Lower lobe of right lung (tissue), 2 donors: ENCODE measurements at places on chromosomes 3 and 15. TPM values are rescaled to one million over a fixed set of nuclear protein-coding genes. Genes with fewer than 3 reads are reported as not detected.

DNA sequence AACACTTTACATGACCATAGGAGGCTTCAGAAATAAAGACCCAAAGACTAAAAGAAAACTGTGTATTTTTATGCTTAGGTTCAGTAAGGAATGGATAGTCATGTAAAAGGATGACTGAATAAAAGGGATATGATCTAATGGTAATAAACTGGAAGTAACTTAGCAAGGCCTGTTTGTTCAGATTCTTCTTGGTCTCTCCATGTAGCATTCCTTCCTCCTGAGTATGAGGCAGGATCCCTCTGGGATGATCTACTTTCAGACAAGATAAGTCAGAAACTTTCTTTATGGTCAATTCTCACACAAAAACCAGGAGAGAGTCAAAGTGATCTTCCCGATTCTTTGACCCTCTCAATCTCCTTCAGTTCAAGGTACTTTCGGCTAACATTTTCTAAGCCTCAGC, 340.8 kb upstream of the DCBLD2 start:
- DNase-seq = no peak

GRCh38 chr3:175070946-175071345, 211.8 kb downstream of the NAALADL2 start:
- DNase-seq = no peak

GRCh38 chr3:132661101-132661500, 972 bp downstream of the UBA5 start:
- DNase-seq = no peak

- no peak for DNase-seq
These were observed 552.9 kb upstream of the SUCLG2 start for GRCh38 chr3:68207327-68207726.

DNA sequence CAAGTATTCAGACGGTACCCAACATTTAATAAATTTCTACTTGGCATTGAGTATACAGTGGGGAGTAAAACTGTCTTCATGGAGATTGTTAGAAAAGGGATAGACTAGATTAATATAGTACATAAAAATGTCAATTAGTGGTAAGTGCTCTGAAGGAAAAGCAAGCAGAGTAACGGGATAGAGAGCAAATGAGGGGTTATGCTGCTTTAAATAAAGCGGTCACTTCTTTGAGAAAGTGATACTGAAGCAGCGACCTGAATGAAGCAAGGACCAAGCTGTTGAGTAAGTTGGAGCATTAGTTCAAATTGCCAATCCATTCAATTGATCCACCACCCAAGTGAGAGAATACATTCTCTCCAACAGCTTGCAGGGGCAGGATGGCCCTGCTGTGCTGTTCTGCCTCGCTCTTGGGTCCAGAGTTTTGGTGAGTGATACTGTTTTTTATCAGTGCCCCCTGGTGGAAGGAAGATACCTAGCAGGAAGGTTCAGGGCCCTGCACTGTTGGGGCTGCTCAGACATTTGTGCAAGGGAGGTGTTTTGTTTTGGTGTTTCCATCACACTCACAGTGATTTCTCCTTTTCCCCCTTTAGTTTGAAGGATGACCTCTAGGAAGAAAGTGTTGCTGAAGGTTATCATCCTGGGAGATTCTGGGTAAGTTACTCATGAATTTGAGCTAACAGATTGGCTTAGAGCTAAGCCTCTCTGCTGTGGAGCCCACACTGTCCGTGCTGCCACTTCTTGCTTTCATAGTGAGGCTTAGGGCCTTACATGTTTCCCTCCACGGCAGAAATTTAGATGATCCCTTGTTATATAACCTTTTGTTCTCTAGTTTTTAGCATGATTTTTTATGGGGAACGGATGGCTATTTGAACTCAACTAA, 69.0 kb downstream of the RAB7A start:
- no peak for DNase-seq

DNA sequence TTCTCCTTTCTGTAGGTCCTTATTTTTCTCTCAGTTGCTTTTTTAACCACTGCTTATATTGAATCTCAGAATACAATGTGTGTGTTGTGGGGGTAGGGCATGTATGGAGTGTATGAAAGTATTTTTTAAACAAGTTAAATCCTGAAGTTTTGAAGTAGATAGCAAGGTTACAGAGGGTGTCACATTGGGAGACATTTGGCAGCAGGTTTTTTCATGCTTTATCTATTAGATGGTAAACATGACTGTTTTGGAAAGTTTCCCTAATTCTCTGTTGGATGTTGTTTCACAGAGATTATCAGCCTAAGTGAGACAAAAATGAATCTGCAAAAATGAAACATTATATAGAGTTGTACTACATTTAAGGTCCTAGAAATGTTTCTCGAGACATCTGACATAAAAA, 190.6 kb upstream of the ARPP21 start:
- no peak for DNase-seq

DNA sequence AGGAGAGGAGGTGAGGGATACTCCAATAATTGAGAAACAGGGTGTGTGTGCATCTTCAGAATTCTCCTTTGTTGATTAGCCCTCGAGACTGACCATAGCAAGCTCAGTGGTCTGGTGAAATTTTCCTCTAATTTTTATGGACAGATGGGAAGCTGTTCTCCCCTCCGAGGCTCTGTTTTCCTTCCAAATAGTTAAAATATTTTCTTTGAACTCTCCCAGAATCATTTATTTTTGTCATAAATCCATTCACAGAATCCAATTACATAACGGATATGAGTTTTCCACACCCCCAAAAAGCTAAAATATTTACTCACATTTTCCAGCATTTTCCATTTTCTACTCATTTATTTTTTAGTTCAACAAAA, 36.5 kb downstream of the QTRT2 start:
- no peak for DNase-seq

DNA sequence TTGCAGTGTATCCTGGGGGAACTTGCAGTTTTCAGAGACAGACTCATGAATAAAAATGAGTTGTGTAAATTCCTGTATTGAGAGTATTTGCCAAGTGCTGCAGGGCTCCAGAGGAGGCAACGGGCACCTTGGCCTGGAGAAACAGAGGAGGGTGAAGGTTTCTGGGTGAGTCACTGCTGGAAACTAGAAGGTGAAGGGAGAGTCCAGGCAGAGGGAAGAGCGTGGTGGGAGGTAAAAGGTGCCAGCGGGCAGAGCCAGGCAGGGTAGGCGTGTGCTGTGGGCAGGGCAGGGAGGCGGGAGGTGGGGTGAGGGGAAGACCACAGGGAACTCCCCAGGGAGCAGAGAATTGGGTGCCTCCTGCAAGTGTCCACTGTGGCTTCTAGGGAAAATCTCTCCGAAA, 120.8 kb downstream of the SLCO3A1 start:
- no peak for DNase-seq

DNA sequence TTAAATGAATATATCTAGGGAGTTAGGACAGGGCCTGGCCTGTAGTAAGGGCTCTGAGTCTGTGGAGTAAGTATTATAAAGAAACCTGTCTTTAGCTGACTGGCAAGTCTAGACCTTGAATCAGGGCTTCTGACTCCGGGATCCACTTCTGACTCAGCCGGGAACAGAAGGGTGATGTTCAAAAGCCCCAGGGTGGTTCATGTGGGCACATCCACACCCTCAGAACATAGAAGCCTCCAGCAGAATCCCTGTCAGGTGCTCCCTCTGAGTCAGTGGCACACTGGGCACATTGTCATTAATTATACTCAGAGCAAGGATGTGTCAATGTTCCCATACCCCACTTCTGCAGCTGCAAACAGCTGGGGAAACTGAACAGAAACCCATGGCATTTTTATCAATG, 26.7 kb upstream of the SNRK start:
- DNase-seq = no peak

GRCh38 chr3:177569875-177570657, 372.8 kb upstream of the TBL1XR1 start:
- no peak for DNase-seq

GRCh38 chr3:107704477-107704876, 181.7 kb downstream of the BBX start:
- no peak for DNase-seq

- DNase-seq = no peak
These were observed 370.9 kb downstream of the NSUN3 start for GRCh38 chr3:94433811-94434210.

Gene ILDR1
- 8.3 TPM for total RNA-seq

Gene RPL14
- total RNA-seq = 1,360 TPM

Gene SERPINI1
- 6.7 TPM for total RNA-seq

Gene FBXO40
- 0.09 TPM for total RNA-seq
